ENCODE measurements at places on chromosomes 7 and 10.

DNA sequence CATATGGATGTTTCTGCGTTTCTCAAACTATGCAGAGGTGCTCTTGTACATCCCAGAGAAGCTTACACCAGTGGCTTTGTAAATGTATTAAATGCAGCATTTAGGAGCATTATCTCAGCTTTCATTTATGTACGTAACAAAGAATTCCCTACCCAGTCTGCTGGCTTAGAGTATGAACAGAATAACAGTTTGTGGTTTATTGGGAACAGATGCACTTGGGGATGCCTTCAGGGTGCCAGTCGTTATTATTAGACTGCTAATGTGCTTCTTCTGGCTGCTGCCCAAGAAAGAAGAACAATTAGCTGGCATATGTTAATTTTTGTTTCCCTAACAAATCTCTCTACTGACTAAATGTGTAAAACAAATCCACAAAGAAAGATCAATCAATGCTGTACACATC, 241.9 kb downstream of the FOXP2 start:
- no peak for DNase-seq

GRCh38 chr10:66252986-66253385, 672.9 kb upstream of the LRRTM3 start:
- no peak for DNase-seq

DNA sequence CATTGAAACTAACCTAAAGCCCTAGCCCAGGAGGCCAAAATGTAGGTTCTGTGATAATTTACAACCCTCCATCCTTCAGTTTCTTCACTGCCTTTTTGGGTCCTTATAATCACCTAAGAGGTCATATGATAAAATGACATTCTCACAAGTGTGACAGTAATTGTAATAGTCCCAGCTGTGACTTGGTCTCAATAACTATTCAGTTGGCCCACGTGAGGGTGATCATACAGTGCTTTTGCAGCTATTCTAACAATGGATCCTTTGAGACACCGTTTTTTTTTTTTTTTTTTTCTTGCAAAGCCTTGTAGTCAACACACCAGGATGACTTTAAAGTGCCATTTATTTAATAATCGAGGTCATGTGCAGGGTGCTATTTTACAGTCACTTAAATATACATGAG, 760.0 kb downstream of the PHTF2 start:
- no peak for DNase-seq

DNA sequence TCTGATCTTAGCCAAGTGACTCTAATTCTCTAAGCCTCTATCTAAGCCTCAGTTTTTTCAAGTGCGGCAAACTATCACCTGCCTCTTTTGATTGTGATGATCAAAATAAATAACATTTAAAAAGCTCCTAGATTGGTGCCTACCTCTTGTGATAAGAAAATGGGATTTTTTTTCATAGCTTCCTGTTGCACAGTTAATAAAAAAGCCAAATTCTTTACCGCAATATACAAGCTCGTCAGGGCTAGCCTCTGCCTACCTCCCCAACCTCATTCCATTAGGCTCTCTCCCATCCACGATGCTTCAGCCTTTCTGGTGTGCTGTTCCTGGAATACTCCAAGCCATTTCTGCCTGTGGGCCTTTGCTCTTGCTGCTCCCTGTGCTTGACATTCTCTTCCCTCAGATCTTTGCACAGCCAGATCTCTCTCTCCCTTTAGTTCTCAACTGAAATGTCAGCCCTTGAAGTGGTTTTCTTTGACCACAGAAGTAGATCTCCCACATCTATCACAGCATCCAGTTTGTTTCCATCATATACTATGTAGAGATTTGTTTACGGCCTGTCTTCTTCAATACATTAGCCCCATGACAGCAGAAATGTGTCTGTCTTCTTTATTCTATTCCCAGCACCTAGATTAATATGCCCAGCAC, 48.8 kb downstream of the SFR1 start:
- no peak for DNase-seq

DNA sequence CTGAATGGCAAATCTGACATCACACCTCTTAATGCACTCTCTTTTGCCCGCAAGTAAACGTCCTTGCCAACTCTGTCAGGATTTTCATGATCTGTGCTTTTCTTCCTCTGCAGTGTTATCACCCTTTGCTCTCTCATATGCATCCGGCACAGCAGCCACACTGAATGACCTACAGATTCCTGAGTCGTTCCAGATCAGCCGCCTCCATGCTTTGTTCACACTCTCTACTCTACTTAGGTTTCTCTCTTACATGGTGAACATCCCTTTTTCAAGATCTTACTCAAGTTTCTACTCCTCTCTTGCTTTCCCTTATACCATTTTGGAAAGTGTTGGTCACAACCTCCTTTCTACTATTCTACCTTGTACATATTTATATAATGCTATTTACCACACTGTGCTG, 127.7 kb upstream of the AOAH start:
- no peak for DNase-seq

DNA sequence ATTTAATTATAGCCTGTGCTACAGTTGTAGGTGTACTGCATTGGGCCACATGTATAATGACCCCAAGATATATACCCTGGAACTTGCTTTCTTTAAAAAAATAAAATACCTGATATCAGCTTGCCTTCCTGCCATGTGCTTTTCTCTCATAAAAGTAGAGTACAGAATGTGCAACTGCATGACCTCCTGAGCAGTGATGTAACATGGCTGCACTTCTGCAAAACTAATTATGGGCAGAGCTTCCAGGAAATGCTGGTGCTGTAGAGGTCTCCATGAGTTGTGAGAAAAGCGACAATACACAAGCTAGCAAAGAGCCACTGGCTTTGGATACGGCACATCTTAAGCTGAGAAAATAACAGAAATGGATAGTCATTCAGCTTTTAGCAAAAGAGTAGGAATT, 6.5 kb upstream of the ERLIN1 start:
- no peak for DNase-seq

DNA sequence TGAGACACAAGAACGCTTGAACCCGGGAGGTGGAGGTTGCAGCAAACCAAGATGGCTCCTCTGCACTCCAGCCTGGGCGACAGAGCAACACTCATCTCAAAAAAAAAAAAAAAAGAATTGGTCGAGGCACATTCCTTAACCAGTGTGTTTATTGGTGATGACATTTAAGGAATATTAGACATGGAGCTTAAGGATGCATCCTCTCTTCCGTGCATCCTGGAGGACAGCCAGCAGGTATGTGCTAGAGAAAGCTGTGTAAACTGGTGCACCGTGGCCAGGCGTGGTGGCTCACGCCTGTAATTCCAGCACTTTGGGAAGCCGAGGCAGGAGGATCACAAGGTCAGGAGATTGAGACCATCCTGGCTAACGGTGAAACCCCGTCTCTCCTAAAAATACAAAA, 11.8 kb downstream of the ZKSCAN1 start:
- no peak for DNase-seq

DNA sequence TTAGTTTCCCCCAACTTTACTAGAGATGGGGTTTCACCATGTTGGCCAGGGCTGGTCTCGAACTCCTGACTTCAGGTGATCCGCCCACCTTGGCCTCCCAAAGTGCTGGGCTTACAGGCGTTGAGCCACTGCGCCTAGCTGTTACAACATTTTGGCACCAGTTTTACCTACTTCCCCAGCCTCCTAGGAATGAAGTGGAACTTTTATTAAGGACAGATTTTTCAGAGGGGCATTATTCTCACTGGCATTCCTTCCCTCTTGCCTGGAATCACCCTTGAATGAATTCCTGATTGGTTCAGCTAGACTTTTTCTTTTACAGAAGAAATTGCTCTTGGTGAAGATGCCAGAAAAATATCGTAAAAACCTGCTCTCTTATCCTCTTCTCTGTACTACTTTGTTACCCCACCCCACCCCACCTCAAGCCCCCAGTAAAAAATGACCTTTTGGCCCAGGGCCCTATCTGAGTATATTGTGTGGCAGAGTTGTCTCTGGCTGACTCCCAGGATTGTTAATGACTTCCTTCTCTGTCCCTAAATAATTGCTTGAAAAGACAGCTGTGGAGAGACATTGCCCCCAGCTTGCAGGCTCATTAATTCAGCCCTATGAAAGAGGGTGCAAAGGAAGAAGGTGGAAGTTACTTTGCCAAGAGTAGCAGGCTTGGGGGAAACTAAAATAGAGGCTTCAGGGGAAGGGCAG, 189.6 kb downstream of the AUTS2 start:
- no peak for DNase-seq

GRCh38 chr10:43138021-43138756, at the start of gene CSGALNACT2:
CSGALNACT2 (plus strand) TSS chr10:43138445; CDS start chr10:43155150, 16,705 bp downstream.
- peak; percentile 74 for DNase-seq

DNA sequence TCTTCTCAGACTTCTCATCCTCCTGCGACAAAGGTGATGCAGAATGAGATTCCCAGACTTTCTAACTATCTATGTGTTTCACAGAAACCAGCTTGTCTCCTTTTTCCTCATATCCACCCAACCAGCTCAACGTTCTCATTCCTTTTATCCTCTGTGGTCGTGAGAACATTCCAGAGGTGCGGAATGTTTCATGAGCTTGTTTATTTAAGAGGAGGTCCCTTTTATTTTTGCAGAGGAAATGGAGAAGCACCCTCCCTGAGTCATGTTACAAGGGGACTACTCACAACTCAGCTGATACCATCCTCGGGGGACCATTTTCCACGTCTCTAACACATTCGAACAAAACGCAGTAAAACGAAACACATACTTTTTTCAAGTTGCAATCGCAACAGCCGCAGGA, 93.2 kb downstream of the ZRANB1 start:
- DNase-seq, result no peak

- no peak for DNase-seq
Measured at GRCh38 chr10:99674762-99675161, 15.5 kb downstream of the ENTPD7 start.

GRCh38 chr7:1537535-1538412, 7.3 kb downstream of the MAFK start:
- no peak for DNase-seq

DNA sequence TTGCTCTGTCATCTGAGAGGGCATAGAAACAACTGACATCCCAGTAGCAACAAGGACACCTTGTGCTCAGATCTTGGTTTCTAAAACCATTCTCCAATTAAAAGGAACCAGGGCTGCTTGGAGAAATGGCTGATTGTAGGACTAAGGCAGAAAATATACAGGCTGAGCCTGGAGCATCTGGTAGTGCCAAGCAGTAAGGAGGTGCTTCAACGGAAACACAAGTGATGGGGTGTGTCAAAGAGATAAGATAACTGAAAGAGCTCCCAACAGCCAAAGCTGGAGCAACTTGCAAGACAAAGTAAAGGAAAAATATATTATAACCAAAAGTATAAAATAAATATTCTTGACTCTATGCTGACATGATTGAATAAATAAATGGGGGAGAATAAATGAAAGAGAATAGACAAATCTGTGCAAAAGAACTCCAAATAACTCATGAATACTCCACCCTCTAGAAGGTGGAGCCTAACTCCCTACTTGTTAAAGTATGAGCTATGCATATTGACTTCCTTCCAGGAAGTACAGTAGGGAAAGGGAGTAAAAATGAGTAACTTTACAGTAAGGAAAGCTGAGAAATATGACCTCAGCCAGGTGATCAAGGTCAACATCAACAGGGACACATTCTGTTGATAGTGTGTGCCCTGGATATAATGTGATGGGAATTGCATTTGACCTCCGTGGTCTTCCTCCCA, 162.4 kb downstream of the NOC3L start:
- no peak for DNase-seq

DNA sequence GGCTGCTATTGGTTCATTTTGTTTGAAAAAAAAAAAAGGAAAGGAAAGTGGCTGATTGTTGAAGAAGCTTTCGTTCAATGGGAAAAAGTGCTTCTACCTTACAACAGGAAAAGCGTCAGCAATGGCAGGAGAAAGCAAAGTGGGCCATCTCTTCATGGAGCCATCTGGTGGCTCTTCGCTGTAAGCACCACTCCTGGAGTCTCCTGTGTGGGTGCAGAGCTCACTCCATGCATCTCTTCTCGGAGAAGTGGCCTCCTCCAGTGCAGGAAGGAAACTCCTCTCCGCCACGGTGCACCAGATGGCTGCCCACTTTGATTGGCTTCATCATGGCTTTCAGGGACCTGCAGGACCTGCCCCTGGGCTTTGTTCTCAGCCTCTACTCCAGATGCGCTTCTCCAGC, 250.9 kb downstream of the PTEN start:
- no peak for DNase-seq

DNA sequence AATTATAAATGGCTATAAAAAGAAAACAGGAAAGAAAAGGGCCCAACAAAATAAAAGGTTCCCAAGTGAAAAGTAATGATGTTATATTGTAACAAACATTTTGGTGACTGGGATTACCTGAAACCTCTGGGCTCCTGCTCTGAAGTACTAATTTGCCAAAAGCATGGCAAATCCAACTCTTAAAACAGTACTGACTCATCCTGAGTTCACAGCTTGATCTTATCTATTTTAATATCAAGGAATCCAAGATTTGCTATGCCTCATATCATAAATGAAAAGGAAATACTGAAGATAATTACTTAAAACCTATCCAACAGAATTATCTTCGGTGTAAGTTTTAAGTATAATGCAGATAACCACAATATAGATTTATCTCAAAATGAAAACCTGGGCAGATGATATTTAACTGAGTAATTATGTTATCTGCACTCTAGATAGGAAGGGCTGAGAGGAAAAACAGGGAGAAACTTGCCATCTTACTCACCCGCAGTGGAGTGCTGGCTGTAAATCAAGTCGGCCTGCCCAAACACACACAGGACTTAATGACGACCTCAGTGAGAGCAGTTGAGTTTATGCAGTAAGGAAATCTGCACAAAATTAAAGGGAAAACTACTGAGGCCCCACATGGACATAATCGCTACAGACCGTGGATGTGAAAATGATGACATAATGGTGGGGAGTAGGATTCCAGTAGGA, 48.4 kb downstream of the MPP7 start:
- DNase-seq, result no peak

- no peak for DNase-seq
Measured at GRCh38 chr10:24814568-24815313, 91.1 kb upstream of the ARHGAP21 start.

GRCh38 chr10:12482587-12482986, 133.2 kb downstream of the CAMK1D start:
- no peak for DNase-seq

DNA sequence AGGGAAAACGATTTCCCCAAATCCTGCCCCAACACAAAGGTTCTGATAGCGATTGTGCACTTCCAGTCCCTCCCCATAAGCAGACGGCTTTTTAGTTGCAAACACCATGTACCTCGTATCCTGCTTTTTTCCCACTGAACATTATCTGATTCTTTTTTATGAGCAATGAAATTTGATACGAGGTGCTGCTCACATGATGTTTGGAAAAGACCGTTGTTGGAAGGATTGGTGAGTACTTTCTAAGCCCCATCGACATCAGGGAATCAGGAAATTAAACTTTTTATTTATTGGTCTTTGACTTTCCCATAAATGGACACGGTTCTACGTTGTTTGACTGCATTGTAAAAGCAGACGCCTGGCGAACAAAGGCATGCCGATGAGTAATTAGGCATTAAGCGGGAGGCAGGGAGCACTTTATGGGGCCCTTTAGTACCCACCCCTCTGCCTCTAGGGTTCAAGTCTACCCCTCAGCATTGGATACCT, 49.4 kb downstream of the TEX36 start:
- DNase-seq, result no peak

DNA sequence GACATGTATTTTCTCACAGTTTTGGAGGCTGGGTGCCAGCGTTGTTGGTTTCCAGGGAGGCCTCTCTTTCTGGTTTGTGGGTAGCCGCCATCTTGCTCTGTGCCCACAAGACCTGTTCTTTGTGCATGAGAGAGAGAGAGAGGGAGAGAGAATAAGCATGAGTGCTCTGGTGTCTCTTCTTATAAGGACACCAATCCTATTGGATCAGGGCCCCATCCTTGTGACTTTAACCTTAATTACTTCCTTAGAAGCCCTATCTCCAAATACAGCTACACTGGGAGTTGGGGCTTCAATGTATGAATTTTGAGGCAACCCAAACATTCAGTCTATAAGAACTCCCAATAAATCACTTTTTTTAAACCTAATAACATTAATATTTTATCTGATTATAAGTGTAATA, 114.6 kb downstream of the PARP12 start:
- no peak for DNase-seq

- DNase-seq, result no peak
Measured at GRCh38 chr10:51073453-51074237, 642 bp upstream of the PRKG1 start.

Measured in activated CD8-positive, alpha-beta memory T cell treated with anti-CD3 and anti-CD28 coated beads for 4 hours (primary cell).